ENCODE measurements at places on chromosomes 12 and 14.

DNA sequence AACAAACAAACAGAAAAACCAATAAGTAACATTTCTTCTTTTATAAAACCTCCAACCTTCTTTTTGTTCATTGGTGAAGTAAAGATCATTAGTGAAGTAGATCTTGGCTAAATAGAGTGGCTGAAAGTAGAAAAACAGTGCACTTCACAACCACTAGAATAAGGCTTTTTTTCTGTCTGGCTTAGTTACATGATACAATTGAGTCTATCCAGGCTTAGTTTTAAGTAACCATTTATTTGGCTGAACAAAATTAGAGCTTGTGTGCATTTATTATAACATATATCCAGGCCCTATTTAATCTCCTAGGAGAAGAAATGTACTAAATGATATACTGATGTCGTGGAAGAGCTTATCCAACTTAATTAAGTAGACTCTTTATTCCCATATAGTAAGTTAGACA lies 65.8 kb upstream of the STK38L start:
- no peak for DNase-seq

DNA sequence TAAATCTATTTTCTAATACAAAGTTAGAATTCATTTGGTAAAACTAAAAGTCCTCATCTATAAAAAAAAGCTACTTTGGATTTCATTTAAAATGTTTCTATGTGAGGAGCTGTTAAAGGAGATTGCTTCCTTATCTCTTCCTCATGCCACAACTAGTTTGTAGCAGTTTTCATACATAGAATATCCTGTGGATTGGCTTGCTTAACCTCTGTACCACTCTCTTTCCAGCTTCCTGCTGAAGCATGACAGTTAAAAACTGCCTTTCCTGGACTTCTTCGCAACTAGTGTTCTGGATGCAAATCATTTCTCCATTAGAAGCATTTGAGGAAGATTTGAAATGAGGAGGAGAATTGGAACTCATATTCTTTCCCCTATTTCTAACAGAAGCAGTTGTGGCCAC lies 49.6 kb downstream of the ST8SIA1 start:
- DNase-seq: no peak

GRCh38 chr12:110344657-110345056 lies 58.9 kb downstream of the ANAPC7 start:
- DNase-seq: no peak

DNA sequence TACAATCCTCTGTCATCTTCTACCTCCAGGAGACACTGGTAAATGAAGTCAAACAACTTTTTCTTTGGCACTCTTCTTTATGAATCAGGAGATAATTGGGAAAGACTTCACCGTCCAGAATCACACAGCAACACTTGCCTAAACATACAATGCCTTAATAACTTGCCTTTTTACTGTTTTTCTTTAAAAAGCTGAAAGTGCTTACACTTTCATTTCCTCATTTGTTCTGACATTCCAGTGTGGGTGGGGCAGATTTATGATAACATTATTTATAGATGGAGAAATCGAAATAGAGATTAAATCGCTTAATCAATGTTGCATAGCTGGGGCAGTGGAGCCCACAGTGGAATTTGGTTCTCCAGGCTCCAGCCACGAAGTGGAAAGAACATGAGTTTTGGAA lies 2.8 kb upstream of the FRS2 start:
- DNase-seq: no peak

Measured in activated B cell treated with CpG ODN at 0.5 μM for 24 hours (primary cell).